ENCODE measurements at places on chromosomes 12 and 14.

GRCh38 chr12:95481072-95481471 is 7.1 kb downstream of the METAP2 start:
- no peak overlapping the region for H3K4me3 ChIP-seq
- no peak for DNase-seq
- H3K36me3 ChIP-seq, result peaks cover 30% of the 10 kb centered on the region
- peaks cover 16% of the 10 kb centered on the region for H3K4me1 ChIP-seq
- H3K27me3 ChIP-seq, result no peaks in the 10 kb centered on the region

- H3K27ac ChIP-seq, result no peak overlapping the region
- H3K4me3 ChIP-seq, result no peak overlapping the region
- no peak for DNase-seq
- H3K36me3 ChIP-seq, result no peaks in the 10 kb centered on the region
- no peaks in the 10 kb centered on the region for H3K4me1 ChIP-seq
Measured at GRCh38 chr14:74313601-74314000, 10.9 kb upstream of the ABCD4 start.

- no peaks in the 10 kb centered on the region for H3K4me1 ChIP-seq
- H3K4me3 ChIP-seq, result no peak overlapping the region
- H3K36me3 ChIP-seq, result no peaks in the 10 kb centered on the region
- H3K27ac ChIP-seq, result no peak overlapping the region
- H3K27me3 ChIP-seq, result no peaks in the 10 kb centered on the region
Measured at GRCh38 chr14:69886453-69887242, 7.4 kb downstream of the SMOC1 start.

- peaks cover 1% of the 10 kb centered on the region for H3K4me1 ChIP-seq
- no peak overlapping the region for H3K4me3 ChIP-seq
- no peak overlapping the region for H3K27ac ChIP-seq
- H3K36me3 ChIP-seq, result no peaks in the 10 kb centered on the region
- DNase-seq, result no peak
Measured at GRCh38 chr12:68350753-68351152, 18.6 kb upstream of the MDM1 start.

- no peaks in the 10 kb centered on the region for H3K27me3 ChIP-seq
- no peaks in the 10 kb centered on the region for H3K36me3 ChIP-seq
- no peak overlapping the region for H3K27ac ChIP-seq
- no peak overlapping the region for H3K4me3 ChIP-seq
- H3K4me1 ChIP-seq, result no peaks in the 10 kb centered on the region
Measured at GRCh38 chr14:99717682-99718013, 33.5 kb downstream of the CYP46A1 start.

Data from effector memory CD4-positive, alpha-beta T cell (primary cell).